NCI-H2081 (cell line): ENCODE measurements at places on chromosomes 6 and 20.

- DNase-seq: no peak
Measured at GRCh38 chr6:47822856-47823554, 41.2 kb downstream of the OPN5 start.

DNA sequence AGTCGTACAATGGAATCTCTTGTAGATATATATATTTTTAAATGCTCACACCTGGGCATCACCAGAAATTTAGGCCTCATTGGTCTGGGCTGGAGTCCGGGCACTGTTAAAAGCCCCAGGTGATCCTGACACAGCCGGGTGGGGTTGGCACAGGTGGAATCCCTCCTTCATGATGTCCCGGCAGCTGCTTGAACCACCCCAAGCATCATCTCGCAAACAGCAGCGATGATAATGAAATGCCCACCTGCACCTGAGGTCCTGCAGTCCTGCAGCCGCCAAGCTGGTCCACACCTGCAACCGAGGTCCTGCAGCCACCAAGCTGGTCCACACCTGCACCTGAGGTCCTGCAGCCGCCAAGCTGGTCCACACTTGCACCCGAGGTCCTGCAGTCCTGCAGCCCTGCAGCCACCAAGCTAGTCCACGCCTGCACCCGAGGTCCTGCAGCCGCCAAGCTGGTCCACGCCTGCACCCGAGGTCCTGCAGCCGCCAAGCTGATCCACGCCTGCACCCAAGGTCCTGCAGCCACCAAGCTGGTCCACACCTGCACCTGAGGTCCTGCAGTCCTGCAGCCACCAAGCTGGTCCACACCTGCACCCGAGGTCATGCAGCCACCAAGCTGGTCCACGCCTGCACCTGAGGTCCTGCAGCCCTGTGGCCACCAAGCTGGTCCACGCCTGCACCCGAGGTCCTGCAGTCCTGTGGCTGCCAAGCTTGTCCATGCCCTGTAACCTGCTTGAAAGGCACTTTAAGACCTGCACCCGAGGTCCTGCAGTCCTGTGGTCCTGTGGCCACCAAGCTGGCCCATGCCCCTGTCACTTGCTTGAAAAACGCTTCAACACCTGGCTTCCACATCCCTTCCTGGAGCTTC lies 261.2 kb downstream of the DLL1 start:
- DNase-seq: no peak

DNA sequence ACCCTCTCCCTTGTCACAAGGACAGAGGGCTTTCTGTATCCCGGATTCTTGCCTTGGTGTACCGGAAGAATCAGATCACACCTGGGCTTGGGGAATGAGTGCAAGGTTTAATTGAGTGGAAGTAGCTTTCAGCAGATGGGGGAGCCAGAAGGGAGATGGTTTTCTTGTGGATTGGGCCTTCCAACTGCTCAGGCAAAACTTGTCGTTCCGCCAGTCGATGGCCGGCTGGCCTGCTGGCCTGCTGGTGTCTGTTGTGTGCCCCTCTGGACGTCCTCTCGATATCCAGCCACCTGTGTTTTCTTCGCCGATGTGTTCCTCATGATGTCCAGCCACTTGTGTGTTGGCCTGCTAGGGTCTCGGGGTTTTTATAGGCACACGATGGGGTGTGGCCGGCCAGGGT lies 168.1 kb downstream of the CDKAL1 start:
- DNase-seq: no peak

- peak; percentile 81 for DNase-seq
Measured at GRCh38 chr6:4017834-4018170, 61.1 kb downstream of the FAM217A start.
